Ovary (tissue), 10 donors: ENCODE measurements at places on chromosomes 2 and 18.

GRCh38 chr2:10655499-10656225 is 34.1 kb downstream of the NOL10 start:
- DNase-seq = no peak

- DNase-seq = no peak
These were observed 95.4 kb downstream of the DOCK10 start for GRCh38 chr2:224946895-224947294.

DNA sequence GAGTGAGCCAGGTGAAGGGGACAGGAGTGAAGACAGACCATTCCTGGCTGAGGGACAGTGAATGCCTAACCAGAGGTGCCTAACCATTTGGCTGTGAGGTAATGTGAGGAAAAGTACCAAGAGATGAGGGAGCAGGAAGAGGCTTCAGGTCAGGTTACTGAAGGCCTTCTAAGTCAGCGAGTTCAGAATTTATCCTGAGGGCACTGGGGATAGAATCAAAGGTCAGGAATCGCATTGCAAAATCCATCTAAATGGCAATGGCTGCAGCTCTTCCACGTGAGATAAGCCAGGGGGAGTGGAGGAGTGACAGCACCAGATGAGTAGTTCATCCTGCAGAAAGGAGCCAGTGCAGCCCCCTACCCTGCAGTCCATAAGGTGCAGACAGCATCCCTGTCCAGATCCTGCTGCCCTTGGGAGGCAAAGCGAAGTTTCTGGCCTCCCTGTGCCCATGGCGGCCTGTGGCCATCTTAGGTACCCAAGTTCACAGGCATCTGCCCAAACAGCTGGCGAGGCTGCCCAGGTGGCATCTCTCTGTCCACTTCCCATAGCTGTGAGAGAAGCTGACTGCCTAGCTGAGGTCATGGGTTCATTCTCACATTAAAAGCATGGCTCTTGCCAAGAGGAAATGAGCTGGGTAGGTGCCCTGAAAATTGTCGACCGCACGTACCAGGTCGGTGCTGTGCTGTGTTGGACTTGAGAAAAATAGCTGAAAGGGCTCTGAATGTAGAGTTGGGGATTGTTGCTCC is 49.5 kb downstream of the CYP27C1 start:
- no peak for DNase-seq

- DNase-seq = no peak
These were observed 1262.5 kb upstream of the CDH2 start for GRCh38 chr18:29439398-29439797.

- no peak for DNase-seq
These were observed 86.4 kb upstream of the SESTD1 start for GRCh38 chr2:179351057-179351456.

GRCh38 chr2:182628916-182629315 is 87.1 kb upstream of the DNAJC10 start:
- DNase-seq = no peak

GRCh38 chr2:225207471-225207870 is 165.2 kb upstream of the DOCK10 start:
- no peak for DNase-seq

- no peak for DNase-seq
These were observed 53.4 kb downstream of the FN1 start for GRCh38 chr2:215382480-215382879.

GRCh38 chr18:74382481-74383017 is 66.9 kb downstream of the C18orf63 start:
- DNase-seq = no peak

GRCh38 chr2:71466301-71467179 is 13.2 kb downstream of the DYSF start:
- DNase-seq = no peak

DNA sequence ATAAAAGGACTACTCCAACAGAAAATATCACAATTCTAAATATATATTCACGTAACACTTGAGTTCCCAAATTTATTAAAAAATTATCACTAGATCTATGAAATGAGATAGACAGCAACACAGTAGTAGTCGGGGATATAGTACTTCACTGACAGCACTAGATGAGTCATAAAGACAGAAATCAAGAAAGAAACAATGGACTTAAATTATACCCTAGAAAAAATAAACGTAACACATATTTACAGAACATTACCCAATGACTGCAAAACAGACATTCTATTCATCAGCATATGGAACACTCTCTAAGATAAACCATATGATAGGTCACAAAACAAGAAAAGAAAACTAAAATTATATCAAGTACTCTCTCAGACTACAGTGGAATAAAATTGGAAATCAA is 429.4 kb downstream of the MBD2 start:
- no peak for DNase-seq

DNA sequence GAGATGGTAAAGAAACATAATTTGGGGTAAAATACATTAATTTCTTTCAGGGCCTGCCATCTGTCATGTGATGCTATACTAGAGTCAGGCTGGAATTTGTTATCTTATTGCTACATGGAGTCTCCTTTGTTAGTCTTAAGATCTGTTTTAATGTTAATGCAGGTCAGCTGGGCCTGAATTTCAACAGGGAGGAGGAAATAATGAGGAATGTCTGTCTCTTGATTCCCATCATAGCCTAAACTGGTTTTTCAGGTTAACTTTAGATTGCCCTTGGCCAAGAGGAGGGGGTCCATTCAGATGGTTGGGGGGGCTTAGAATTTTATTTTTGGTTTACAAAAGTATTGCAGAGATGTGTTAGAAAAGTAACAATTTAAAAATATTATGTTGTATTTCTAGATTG is 19.0 kb upstream of the FEZ2 start:
- no peak for DNase-seq

DNA sequence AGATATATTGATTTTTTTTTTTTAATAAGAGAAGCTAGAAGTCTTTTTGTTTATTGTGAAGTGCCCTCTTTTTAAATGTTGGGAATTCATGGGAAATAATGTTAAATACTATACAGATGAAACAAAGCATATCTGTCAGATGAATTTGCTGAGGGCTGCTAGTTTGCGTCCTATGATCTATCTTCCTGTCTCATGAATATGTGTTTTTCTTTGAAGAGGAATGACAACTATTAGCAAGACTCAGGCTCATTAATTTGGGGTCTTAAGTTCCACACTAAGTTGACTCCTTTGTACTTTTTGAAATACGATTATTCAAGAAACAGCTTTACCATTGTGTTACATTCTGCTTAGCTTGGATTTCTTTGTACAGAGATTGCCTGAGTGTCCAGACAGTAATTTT is 57.9 kb downstream of the AGFG1 start:
- DNase-seq = no peak

- DNase-seq = no peak
These were observed 131.3 kb upstream of the ACAA2 start for GRCh38 chr18:49944663-49945062.

DNA sequence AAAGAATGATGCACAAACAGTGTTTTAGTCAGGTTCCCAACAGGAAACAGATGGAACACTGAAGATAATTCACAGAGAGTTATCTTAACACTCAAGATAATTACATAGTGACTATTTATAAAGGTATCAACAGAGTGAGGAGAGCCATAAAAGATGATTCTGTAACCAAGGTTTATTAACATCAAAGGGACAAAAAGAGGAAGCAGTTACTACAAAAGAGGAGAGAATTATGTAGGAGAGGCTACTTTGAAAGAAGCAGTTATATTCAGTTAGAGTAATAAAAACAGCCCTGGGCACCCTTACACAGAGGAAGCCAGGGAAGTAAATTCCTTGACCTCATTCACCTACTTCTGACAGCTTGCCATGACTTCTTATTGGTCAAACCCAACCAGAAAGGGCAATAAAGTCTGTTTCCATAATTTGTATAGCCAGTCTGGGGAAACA is 326.5 kb upstream of the SLC39A10 start:
- DNase-seq = no peak

DNA sequence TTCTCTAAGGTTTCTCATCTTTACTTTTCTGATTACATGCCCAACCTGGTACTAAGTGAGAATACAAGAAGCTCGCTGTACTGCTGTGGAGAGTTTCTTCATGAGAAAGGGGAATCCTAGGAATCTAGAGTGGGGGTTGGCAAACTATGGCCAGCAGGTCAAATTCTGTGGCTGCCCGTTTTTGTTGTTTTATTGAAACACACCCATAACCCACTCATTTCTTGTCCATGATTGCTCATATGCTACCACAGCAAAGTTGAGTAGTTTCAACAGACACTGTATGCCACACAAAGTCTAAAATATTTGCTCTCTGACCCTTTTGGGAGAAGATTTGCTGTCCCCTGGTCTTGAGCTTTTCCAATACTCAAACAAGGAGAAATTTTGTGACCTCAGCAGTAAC is 58.8 kb downstream of the C2orf74 start:
- DNase-seq = no peak

DNA sequence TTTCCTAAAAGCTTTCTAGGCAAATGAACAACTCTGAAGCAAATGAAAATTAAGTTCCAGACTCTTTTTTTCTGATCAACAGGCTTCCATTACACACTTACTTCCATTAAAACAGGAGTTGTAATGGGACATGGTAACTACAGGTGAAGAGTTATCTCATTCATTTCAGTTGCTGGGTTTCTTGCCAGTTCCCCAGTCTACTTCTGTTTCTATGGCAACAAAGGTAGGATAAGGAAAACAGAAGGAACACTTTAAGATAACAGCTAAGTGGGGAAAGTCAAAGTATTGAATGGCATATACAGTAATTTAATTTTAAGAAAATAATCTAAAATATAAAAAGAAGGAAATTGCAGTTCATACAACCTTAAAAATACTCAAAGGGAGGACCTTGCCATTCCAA is 25.1 kb downstream of the BAZ2B start:
- no peak for DNase-seq

DNA sequence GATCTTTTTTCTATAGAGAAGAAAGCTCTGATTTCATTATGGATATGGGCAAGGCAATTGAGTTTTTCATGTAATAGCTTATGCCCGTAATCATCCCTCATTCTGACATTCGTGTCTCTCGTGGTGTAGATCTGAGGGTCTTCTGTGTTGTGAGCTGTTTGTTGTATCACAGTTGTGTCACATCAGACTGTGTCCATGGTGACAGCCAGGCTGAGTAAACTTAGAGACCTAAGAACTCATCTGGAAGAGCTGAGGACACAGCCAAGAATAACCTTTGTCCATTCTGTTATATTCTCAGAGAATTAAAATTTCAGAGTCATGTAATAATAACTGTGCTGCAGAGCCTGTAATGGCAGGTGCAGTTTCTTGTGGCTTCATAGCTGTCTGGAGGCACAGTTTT is 116.5 kb downstream of the ATP9B start:
- DNase-seq = no peak
